ENCODE measurements at places on chromosomes 5 and 9.

DNA sequence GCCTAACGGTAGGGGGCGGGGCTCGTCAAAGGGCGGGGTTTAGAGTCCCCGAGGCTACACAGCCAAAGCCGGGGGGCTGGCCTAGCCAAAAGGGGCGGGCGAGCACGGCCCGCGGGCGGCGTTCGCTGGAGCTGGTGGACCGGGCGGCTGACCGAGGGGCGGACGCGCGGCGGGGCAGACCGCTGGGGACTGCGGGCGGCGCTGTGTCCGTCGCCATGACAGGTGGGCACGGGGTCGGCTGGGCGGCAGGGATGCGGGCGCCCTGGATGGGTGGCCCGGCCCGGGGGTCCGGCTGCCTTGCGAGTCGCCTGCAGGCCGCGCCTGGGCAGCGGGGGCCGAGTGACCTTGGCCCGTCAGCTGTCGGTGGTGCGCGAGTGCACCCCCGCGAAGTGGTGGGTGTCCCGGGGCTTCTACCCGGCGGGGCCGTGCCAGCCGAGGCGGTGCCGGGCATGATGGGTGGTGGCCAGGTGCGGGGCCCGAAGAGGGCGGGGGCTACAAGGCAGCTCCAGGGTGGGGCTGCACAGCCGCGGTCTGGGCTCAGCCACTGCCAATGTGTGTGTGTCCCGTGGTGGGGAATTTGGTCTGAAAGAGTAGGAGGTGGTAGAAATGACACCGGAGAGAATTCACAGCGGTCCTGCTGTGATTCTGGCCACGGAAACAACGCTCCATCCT is at the start of gene CARD19:
Gene CARD19, plus strand, starts transcription at position 87 of the 672 bp plus-strand sequence. Its CDS starts 129 bp downstream, at position 216.
- peak; percentile 38 for DNase-seq

GRCh38 chr5:68298479-68298878 is 82.9 kb downstream of the PIK3R1 start:
- DNase-seq: no peak

GRCh38 chr5:162209005-162209605 is 141.5 kb downstream of the GABRG2 start:
- DNase-seq: no peak

DNA sequence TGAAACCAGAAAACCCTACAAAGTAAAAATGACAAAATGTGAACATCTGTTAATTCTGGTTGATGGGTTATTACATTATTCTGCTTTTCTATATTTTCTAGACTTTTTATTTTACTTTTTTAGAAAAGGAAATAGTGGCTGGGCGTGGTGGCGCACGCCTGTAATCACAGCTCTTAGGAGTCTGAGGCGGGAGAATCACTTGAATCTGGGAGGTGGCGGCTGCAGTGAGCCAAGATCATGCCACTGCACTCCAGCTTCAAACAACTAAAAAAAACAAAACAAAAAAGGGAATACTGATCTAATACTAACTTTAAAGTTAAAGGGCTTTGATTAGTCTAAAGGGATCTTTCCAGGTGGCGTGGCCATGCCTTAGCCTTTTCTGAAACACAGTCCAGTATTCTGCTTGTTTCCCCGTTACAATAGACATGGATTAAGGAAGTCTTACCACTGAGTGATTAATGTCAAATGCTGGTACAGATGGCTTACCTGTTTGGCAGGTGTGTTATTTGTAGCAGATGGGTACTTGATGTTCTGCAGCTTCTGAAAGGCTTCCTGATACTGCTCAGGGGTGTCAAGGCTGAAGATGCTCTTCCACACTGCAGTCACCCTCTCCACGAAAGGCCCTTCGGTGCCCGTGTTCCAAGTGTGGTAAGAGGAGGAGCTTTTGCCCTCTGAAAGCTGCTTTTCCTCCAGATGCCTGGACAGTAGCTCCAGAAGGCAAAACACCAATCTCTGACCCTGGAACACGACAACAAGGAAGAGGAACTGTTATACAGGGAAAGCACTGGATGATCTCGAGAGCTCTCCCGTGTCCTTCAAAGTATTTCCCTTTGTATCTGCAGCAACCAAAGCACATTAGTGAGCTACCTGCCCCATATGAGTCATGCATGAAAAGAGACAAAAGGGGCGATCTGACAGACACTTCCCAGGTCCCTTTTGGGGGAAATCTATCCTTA is 37.5 kb downstream of the CNOT8 start:
- no peak for DNase-seq

- DNase-seq: peak; percentile 53
These were observed 14.0 kb downstream of the MAP3K1 start for GRCh38 chr5:56829137-56829908.

GRCh38 chr9:103700195-103700962 is 393.7 kb upstream of the SMC2 start:
- no peak for DNase-seq

- no peak for DNase-seq
These were observed 295.9 kb downstream of the CEMIP2 start for GRCh38 chr9:71472400-71472799.

Measured in stimulated activated CD4-positive, alpha-beta T cell treated with anti-CD3 and anti-CD28 coated beads, Interleukin-12 subunit alpha, Interleukin-12 subunit beta, amount 100 ng/mL, for 24 hours (primary cell).